Activated CD8-positive, alpha-beta T cell treated with anti-CD3 and anti-CD28 coated beads for 36 hours (primary cell): ENCODE measurements at places on chromosomes 5 and 9. TPM values are rescaled to one million over a fixed set of nuclear protein-coding genes. Genes with fewer than 3 reads are reported as not detected.

ZNF354C gene
- total RNA-seq: 7.0 TPM

KIAA1958 gene
- total RNA-seq: 14.9 TPM

IRGM gene
- 1.4 TPM for total RNA-seq

AKNA gene
- total RNA-seq: 166 TPM

KIF2A gene
- 257 TPM for total RNA-seq

BARX1 gene
- total RNA-seq: 6.6 TPM

CCDC152 gene
- total RNA-seq: 10.1 TPM

GABRA6 gene
- not detected for total RNA-seq

MLANA gene
- not detected for total RNA-seq

FRRS1L gene
- not detected for total RNA-seq

ARID3C gene
- total RNA-seq: 0.29 TPM

ACTBL2 gene
- total RNA-seq: not detected

CCL27 gene
- total RNA-seq: not detected

CCNI2 gene
- total RNA-seq: 10.0 TPM

SHISAL2B gene
- not detected for total RNA-seq

CARTPT gene
- total RNA-seq: not detected

PCDHGA12 gene
- not detected for total RNA-seq

IL4 gene
- total RNA-seq: 1.4 TPM

WHRN gene
- total RNA-seq: 12.6 TPM

CYLC2 gene
- not detected for total RNA-seq

TEX48 gene
- 0.65 TPM for total RNA-seq

DBH gene
- total RNA-seq: not detected

PCDHGB3 gene
- total RNA-seq: 0.16 TPM

PIP5K1B gene
- total RNA-seq: 0.43 TPM

DDX4 gene
- not detected for total RNA-seq

UGT3A2 gene
- total RNA-seq: not detected

SPATA31A3 gene
- not detected for total RNA-seq

HDHD3 gene
- total RNA-seq: 13.3 TPM

LMNB1 gene
- 198 TPM for total RNA-seq

PRR16 gene
- total RNA-seq: not detected

SPATA31A5 gene
- not detected for total RNA-seq

BAAT gene
- not detected for total RNA-seq

RLN2 gene
- total RNA-seq: 4.0 TPM

GABRA1 gene
- not detected for total RNA-seq

LRRTM2 gene
- not detected for total RNA-seq

SAXO1 gene
- total RNA-seq: not detected

CCDC183 gene
- 0.34 TPM for total RNA-seq

TAF7 gene
- total RNA-seq: 58.1 TPM

LCN15 gene
- total RNA-seq: not detected

FCN2 gene
- not detected for total RNA-seq

MEIKIN gene
- not detected for total RNA-seq

CDKN2B gene
- total RNA-seq: not detected

MEF2C gene
- 1.3 TPM for total RNA-seq

SCGB3A1 gene
- not detected for total RNA-seq

SHLD3 gene
- total RNA-seq: 5.2 TPM

ENTREP1 gene
- total RNA-seq: not detected

RASEF gene
- total RNA-seq: not detected

PCDHB1 gene
- not detected for total RNA-seq

RNF20 gene
- total RNA-seq: 39.1 TPM

FSD1L gene
- total RNA-seq: 1.3 TPM

WNT8A gene
- total RNA-seq: not detected

TMC1 gene
- total RNA-seq: 0.38 TPM
